NCI-H510A (cell line): ENCODE measurements at places on chromosomes 16 and 17.

DNA sequence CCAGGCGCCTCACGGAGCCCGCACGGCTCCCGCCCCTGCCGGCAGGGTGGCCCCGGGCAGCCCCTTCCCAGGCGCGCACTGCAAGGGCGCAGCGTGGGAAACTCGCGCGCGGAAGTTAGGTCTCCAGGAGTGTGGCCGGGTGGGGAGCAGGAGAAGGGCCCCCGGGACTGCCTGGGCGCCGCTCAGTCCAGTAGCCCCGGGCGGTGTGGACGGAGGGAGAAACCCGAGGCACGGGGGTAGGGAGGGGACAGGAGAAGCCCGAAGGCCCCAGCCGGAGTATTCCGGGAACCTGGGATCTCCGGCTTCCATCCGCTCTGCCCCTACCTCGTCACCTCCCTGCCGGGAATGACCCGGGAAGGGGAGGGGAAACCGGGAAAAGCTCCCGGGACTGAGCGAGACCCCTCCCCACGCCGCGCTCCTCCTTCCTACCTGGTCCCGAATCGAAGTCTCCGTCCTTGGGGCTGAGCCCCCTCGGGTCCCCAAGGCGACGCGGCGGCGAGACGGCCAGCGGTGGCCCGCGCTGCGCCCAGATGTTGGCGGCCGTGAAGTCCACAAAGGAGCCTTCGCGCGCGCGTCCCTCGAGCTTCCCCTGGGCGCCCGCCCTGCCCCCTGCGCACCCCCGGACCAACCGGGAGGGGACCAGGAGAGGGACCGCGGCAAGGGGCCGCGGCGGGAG lies 418 bp downstream of the SOCS3 start:
- DNase-seq: no peak

- no peak for DNase-seq
These were observed 16.9 kb downstream of the NXN start for GRCh38 chr17:962670-963069.

GRCh38 chr17:27756467-27757371 lies 43.6 kb downstream of the NOS2 start:
- no peak for DNase-seq

DNA sequence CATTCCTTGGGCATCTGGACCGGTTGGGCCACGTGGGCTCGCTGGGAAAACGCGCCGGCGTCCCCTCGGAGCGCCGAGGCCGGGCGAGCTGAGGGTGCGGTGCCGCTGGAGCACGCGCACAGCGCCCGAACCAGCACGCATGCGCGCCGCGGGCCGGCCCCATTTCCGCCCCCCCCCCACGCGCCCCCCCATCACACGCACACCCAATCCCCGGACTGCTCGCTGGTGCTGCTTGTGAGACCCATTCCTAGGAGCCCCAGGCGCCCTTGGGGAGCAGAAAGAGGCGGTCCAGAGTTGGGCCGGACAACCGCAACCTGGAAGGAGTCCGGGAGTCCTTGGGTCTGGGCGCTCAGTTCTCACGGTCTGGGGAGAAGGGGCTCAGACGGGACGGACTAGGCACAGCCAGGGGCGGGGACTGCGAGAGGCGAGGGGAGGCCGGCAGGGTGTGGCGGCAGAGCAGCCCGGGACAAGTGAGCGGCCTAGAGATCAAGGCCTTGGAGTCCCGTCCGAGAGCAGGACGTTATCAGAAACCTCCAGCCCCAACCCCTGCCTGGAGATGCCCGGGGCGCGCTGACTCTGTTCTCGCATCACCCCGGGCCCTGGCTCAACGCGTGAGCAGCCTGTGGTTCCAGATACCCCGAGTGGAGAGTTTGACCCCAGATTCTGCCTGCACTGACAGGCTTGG lies 6.0 kb upstream of the CBX8 start:
- DNase-seq: no peak

DNA sequence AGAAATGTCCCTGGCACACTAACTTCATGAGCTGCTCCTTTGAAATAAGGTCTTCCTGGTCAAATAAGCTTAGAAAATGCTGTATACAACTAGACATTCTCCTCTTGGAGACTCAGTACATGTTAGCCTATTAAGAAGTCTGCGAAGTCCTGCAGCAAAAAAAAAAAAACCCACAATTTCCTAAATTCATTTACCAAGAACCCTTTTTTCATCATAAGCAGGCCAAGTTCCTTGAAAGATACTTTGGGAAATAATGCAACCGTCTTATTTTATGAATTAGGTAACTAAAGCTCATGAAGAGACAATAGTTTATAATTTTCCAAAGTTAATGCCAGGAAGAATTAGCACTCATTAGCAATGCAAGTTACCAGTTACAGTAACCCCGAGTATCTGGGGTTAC lies 49.0 kb upstream of the HAS3 start:
- no peak for DNase-seq

DNA sequence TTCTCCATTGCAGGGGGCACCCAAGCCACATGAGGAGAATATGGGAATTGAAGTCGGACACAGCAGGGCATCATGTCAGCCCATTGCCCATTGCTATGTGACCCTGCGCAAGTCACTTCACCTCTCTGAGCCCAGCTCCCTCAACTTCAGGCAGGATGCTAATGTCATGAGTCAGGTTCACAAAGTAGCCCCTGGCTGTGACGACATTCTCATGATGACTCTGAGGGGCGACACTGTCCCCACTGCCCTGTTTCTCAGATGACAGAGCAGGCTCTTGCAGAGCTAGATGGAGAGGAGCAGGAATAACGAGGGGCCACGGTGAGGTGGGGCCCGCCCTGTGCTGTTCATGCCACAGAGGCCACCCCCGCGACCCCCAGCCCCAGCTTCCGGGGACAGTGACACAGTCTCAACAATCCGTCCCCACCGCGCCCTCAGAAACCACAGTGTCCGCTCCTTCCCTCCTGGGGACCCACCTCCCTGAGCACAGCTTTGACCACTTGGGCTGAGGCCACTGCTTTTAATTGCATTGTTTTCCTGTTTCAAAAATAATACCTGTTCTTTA lies 13.2 kb upstream of the ZNF469 start:
- no peak for DNase-seq

DNA sequence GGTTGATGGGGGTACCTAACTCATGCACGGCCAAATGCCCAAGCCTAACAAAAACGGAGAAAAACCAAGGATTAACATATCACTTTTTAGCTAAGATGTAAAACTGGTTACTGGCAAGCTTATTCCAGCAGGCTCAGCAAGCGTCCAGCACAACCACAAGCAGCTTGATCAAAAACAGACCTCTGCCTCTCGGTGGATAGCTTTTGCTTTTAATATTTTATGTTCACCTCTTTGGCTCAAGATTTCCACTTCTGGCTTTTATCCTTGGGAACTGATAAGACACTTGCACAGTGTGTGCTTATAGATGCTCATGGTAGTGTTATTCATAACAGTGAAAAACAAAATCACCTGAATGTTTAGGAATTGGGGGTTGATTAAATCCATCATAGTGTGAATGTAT lies 206.9 kb upstream of the CACNG5 start:
- DNase-seq: no peak

- no peak for DNase-seq
These were observed 34.6 kb upstream of the AKTIP start for GRCh38 chr16:53537626-53538025.

DNA sequence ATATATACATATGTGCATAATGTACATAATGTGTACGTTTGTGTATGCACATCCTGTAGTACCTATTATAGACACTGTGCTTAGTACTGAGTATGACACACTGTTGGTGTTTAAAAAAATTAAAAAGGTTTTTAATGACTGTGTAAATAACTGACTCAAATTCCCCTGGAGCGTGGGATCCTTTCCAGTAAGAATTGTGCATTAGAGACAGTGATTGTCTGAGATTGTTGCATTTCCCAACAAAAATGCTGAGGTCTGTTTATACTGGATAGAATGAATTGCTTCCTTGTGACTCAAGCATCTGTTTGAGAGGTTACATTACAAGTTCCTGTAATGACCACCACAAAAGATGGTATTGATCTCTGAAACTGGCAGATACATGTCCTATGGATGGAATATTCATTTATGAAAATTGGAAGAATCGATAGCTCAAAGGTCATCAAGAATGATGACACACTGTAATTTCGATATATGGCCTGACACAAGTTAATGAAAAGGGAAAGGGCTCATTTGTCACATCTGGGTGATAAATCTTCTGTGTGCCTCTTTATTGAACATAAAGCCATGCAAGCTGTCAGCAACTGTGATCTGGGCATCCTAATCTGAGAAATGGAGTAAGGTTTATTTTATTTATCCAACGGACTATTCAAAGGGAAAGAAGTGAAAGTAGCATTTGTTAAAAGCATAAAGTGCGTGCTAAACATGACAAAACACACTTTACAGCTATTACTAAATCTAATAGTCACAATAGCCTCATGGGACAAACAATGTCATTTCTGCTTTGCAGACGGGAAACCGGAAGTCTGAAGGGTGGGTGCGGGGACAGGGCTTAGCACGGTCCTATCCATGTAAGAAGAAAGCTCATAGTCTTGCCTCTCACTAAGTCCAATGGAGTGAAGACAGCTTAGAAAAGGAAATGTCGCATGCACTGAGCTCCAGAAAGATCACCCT lies 228.8 kb downstream of the CDH11 start:
- no peak for DNase-seq

GRCh38 chr17:68396226-68397107 lies 60.8 kb downstream of the WIPI1 start:
- no peak for DNase-seq

- no peak for DNase-seq
These were observed 32.1 kb upstream of the PRKCB start for GRCh38 chr16:23803591-23804123.

DNA sequence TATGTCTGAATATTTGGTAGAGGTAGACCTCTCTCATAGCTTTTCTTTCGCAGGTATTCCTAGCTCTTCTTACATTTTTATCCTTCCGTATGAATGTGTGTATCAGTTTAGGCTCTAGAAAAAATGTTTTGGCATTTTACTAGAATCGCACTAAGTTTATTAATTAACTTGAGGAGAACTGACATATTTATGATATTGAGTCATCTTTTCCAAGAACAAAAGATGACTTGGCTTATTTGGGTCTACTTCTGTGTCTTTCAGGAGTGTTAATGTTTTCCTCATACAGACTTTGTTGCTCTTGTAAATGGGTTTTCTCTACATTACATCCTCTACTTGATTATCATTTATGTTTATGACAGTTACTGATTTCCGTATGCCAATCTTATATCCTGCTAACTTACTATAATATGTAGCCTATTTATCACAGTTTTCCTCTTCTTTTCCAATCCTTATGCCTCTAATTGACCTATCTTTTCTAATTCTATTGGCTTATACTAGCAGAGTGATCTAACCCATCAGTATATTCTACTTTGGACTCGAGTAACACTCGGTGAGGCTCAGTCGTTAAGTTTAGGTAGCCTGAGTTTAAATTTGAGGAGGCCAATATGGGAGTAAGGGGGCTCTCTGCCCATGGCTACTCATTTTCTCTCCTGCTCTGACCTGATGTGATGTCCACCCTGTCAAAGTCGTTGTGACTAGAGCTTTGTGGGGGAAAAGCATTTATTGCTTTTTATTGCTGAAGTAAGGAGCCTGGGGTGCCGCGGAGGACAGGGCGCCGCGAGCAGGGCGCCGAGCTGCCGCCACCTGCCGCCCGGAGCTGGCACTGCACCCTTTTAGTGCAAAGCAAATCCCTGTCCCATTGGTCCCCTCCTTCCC lies 20.0 kb downstream of the ST6GALNAC1 start:
- no peak for DNase-seq

- DNase-seq: no peak
These were observed 55.4 kb downstream of the VAC14 start for GRCh38 chr16:70745536-70746025.

GRCh38 chr17:78766225-78766624 lies 15.8 kb downstream of the CYTH1 start:
- no peak for DNase-seq

DNA sequence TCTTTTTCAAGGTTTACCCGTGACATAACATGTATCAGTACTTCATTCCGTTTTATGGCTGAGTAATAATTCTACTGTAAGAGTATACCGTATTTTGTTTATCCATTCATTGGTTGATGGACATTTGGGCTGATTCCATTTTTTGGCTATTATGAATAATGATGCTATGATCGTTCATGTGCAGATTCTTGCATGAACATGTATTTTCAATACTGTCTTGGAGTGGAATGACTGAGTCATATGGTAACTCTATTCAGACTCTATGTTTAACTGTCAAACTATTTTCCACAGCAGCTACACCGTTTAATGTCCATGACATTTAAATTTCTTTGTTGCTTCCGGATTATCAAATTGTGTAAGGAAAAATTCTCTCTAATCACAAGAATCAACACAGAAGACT lies 17.9 kb downstream of the BFAR start:
- DNase-seq: no peak

GRCh38 chr16:69404275-69404805 lies 18.5 kb upstream of the TERF2 start:
- DNase-seq: no peak

DNA sequence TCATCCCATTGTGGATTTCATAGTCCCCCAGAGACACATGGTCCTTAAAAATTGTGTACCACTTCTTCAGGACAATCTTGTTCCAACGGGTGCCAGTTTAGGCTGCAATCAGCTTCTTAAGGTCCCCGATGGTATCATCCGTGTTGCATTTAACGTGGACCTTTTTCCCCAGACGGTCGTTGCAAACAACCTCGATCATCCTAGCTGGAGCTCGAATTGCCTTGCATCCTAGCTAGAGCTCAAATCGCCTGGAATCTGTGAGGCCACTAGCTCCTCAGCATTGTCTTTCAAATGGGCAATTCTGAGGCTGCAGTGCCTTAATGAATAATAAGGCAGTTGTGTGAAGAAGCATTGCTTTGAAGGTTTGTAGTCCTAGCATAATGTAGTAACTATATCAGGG lies 37.7 kb upstream of the RHBDL3 start:
- no peak for DNase-seq

DNA sequence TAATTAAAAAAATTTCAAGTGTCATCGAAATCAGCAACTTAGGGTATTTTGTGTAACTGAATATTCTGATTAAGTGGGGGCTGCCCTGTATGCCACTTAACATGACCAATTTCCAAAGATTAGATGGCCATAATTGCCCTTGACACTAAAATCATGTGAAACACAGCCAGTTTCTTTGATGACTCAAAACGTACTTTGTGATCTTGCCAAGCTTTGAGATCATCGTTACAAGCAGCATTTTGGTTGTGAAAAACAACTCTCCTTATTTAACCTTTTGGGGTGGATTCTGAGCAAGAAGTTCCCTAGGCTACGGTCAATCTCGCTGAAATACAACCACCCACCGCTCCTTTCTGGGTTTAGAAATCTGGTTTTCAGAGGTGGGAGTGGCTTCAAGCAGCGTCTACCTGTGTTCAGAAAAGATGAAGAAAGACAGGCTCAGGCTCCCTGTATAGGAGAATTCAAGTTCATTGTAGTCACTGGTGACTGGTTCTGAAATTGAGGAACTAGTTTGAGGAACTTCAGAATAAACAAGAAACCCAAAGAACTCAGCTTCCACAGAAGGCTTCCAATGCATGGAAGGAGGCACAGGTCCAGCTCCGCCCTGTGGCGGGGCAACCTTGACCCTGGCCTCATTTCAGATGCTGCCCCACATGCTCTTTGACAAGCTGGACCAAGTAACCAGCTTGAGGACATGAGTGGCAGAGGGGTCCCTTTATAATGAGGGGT lies 9.4 kb downstream of the MAP3K14 start:
- DNase-seq: no peak
